ENCODE measurements at places on chromosomes 6 and 20.

GRCh38 chr6:42175860-42176259, 2.7 kb downstream of the GUCA1A start:
- DNase-seq = no peak

GRCh38 chr6:106693418-106693817, 64.0 kb downstream of the QRSL1 start:
- no peak for DNase-seq

GRCh38 chr6:33292996-33293682, 3.7 kb downstream of the PFDN6 start:
- no peak for DNase-seq

GRCh38 chr20:14580418-14581074, 243.1 kb upstream of the FLRT3 start:
- DNase-seq = peak; percentile 82

GRCh38 chr20:35436177-35436573, 1.9 kb downstream of the GDF5 start:
- no peak for DNase-seq

- no peak for DNase-seq
These were observed 96.3 kb downstream of the PHF3 start for GRCh38 chr6:63731930-63732329.

GRCh38 chr6:82737965-82738364, 327.7 kb downstream of the UBE3D start:
- DNase-seq = no peak

- no peak for DNase-seq
These were observed 14.3 kb downstream of the HRH3 start for GRCh38 chr20:62205618-62206387.

GRCh38 chr20:16462711-16463110, 110.5 kb downstream of the KIF16B start:
- DNase-seq = peak; percentile 49

DNA sequence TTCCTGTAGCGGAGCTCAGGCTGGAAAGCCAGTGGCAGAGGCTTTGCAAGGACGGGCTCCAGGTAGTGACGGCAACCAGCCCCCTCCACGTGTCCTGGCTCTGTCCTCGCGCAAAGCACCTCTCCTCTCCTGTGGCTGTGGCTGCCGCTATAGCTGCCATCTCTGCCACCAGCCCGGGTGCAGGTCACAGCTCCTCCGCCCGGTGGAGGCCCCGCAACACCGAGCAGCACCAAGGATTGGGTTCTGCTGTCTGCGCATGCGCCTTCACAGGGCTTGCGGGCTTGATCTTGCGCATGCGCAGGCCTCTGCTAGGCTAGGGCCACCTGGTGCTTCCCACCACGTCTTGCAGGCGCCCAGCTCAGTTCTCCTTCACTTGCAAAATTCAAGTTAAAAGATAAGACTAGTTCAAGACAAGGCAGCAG, 625.4 kb downstream of the QKI start:
- no peak for DNase-seq

GRCh38 chr6:48733581-48733980, 622.6 kb upstream of the PTCHD4 start:
- DNase-seq = no peak

Measured in NCI-H774 (cell line).